ENCODE measurements at places on chromosomes 5 and 9.

DNA sequence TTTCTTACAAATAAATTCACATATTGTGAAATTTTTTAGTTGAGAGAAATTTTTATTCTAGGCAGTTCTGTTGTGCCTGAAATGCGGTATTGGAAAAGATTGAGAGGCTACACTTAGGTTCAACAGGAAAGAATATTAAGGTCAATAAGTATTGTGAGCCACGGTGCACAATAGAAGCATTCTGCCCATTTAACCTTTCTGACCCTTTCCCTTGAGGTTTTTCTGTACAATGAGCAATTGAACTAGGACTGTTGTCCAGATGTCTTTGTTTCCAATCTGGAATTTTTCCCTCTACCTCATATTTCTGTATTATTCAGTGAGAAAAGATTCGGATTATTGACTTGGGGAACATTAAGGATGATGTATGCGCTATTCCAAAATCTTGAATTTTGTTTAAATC lies 205.2 kb downstream of the NR3C1 start:
- no peak for DNase-seq

DNA sequence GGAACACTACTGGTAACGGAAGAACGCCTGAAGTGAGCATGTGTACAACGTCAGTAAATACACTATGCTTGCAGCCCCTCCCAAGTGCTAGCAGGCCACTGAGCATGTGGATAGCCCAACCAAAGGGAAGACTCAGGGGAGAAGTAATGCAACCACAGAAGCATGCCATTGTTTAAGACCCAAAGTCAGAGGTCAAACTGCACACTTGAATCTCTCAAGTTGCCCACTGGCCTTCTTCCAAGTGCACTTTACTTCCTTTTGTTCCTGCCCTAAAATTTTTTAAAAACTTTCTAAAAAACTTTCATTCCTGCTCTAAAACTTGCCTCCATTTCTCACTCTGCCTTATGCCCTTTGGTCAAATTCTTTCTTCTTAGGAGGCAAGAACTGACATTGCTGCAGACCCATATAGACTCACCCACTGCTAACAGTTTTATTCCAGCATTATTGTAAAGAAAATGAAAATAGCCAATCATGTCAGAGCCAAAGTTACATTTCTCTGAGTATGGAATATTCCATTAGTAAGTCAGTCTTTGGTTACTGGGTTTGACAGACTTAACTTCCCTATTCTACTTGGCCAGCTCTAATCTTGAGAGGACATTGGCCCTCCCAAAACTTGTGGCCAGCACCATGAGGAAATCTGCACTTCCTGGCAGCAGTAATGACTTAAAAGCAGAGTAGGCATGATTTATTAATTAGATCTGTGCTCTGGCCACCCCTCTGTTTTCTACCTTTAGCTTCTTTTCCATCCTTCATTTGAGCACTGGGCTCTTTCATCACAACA lies 76.9 kb downstream of the TSSK1B start:
- DNase-seq, result no peak

DNA sequence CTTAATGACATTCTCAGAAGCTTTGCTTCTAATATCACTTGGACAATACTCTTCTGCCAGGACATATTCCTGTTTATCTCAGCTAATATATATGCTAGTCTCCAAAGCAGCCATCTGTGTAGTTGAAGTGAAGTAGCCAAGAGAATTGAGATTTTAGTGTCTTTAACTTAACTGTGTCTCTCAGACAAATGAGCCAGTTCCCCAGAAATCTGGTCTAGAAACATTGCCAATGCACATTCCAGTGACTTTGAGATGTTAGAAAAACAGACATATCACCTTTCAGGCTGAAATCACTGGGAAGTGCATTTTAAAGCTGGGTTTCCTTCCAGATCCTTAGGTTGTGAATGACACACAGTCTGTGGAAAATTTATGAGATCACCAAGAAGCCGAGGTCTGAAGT lies 114.6 kb downstream of the MTX3 start:
- no peak for DNase-seq

DNA sequence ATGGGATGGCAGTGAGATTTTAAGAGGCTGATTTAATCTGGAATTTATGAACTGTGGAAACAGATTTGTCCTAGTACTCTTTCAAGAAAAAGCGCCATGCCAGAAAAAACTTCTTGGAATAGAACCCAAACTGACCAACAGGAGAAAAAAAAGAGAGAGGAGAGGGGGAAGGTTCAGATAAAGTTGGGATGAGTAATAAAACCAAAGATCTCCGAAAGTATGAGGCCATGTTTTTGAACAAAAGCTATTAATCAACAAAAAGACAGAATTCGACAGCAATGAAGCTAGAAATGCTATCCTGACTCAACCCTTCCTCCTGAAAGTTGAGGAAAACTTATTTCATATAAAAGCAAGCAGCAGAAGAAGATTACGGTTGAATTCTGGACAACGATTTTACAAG lies 135.5 kb downstream of the CEMIP2 start:
- DNase-seq, result no peak

DNA sequence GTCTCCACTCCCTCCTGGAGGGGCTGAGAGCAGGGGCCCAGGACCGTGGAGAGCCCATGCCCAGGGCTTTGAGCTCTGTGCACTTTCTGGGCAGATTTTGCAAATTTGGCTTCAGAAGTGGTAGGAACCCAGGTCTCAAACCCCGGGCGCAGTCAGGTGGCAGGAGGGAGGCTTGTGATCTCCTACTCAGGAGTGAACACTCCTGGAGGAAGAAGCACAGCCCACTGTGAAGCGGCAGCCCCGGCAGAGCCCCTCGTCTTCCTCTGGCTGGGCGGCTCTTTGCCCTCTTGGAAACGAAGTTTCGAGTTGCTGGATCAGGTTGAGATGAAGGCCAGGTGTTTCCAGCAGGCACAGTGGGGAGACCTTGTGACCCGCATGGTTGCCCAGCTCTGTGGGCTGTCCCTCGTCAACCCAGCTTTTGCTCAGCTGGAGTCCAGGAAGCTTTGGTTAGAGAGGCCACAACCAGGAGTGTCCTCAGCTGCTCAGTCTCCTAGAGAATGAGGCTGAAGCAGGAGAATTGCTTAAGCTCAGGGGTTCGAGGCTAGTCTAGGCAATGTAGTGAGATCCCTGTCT lies 48.5 kb downstream of the WNK2 start:
- no peak for DNase-seq

- DNase-seq, result no peak
Observed at GRCh38 chr9:95105519-95106287, 211.8 kb downstream of the FANCC start.

GRCh38 chr9:117101008-117101407 lies 313.8 kb downstream of the ASTN2 start:
- DNase-seq, result no peak

DNA sequence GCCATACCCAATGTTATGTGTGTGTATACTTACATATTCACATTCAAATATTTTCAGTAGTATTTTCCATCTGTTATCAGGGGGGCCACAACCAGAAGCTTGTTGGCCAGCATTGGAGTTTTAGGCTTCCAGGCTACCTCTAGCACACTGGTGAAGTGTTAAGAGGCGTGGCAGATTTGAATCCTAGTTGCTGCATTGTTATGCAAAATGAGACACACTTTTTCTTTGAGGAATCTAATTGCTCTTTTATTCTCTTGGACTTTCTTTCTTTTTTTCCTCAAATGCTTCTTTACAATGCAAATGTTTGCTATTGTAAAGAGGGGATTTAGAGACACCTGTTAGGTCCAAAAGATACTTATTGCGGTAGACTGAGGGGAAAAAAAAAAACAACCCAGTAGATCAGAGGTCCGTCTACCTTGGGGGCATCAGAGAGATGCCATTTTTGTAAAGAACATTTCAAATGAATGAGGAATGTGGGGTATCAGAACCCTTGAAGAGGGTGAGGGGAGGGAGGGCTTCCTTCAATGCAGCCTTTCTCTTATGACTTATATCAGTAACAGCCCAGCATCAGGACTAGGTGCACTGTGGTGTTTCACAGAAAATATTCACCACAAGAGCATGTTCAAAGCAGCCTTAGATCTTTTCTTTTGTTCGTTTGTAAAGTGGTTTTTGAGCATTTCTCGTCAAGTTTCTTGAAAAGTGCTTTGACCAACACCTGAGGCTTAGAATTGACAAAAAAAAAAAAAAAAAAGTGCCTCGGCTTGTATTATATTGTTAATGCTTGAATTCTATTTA lies 3.8 kb downstream of the SMARCA2 start:
- DNase-seq, result no peak

GRCh38 chr9:94065535-94065961 lies 18.7 kb upstream of the PTPDC1 start:
- DNase-seq, result peak; percentile 69

DNA sequence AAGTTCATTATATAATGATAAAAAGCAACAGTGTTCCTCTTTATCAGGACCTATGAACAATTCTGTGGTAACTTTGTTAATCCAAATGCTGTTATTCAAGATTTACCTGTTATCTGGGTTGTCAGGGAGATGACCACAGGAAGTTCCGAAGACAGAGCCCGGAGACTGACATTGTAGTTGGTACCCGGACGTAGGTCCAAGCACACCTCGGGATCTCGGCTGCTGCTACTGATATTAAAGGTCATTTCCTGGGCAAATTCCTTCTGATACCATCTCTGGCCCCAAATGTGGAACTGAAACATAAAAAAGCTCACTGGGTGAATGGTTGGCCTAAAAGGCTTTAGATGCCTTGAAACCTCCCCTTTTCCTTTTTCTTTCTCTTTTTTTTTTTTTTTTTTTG lies 96.7 kb downstream of the SUSD1 start:
- no peak for DNase-seq

DNA sequence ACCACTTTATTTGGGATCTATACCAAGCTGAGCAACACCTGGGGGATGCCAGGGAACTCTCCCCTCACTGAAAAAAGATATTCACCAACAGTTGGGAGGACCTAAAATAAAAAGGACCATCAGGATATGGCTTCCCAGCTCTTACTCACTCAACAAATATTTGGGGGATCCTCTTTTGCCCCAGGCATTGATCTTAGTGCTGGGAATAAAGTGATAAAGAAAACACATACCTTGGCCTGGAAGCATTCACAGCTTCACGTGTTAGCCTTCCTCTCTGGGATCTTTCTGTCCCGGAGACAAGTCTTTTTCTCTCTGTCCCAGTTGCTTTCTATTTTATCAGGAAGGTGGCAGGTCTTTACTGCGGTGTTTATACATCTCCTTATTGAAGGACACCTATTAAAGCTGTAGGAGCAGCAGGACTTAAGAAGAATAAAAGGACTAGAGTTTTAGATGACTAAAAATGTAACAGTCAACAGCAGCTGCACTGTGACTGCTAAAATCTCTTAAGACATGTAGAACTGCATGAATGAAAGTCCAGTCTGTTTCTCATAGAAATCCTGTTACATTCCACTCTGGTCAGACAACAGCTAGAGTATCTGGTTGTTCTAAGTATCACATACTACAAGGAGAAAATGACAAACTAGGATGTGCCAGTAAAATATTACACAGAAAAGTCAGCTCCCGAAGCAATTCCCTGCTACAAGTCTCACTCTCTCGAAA lies 90.0 kb upstream of the ITGA2 start:
- no peak for DNase-seq

DNA sequence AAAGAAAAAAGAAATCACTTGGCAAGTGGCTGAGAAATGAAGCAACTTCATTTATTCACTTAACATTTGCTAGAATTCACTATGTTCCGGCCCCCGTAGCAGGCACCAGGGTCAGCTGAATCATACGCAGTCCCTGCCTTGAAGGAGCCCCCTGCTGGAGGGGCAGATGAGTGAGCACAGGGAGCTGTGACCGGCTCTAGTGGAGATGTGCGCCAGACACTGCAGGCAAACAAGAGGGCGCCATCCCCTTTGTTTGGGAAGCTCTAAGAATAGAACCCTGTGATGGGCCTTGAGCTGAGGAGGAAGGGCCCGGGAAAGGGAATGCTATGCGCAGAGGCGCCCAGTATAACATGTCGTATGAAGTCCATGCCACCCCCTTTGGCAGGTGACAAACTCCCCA lies 20.2 kb upstream of the RPL26L1 start:
- DNase-seq, result peak; percentile 41

GRCh38 chr5:82416512-82416911 lies 138.4 kb upstream of the RPS23 start:
- no peak for DNase-seq

DNA sequence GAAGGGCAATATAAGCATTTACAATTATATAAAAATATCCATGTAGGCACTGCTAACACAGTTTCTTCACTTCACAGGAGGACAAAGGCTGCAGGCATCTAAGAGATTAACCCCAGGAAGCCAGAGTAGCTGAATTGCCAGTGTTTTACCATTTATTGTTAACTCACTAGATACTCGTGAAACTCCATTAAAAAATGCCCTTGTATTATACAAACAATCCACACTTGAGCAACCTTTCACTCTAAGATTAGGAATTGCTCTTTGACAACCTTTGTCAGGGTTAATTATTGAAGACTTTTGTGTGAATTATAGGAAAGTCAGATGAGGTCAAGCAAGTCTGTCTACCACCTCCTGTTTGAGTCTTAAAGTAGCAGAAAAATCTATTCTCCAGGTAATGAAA lies 317.8 kb downstream of the ADGRV1 start:
- DNase-seq, result peak; percentile 33

GRCh38 chr5:150101023-150101422 lies 14.7 kb upstream of the CSF1R start:
- DNase-seq, result no peak

GRCh38 chr5:3359642-3360041 lies 236.0 kb upstream of the IRX1 start:
- no peak for DNase-seq

DNA sequence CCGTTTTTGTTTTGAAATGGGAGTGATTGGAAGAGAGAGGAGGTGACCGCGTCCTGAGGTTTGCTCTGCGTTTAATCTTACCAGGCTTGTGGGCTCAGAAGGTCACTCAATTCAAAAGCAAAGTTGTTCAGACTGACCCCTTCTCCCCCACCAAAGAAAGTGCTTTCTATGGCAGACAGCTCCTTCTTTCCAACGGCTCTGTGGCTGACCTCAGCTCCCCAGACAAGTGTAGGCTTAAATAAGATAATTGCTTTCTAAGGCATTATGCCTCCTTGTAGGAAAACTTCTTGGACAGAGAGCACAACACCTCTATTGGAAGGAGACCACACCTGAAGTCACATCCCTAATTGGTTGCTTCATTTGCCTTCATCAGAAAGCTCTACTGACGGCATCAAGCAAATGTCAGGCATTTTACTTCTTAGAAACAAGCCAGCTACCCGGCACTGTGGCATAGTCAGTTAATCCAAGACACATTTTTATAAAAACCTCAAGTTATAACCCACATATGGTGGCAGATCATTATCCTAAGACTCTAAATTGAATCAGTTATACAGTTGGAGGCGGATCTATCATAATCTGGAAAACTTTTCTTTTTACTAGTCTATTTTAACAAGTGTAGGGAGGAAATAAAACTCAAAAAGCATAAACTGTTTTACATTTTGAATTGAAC lies 94.9 kb downstream of the TMEM174 start:
- DNase-seq, result no peak

GRCh38 chr5:176570044-176570443 lies 20.9 kb downstream of the CDHR2 start:
- no peak for DNase-seq

GRCh38 chr5:4553978-4554377 lies 586.2 kb upstream of the ADAMTS16 start:
- DNase-seq, result no peak
